ENCODE measurements at places on chromosomes 4 and X.

GRCh38 chr4:80071604-80072227 lies 1.3 kb downstream of the ANTXR2 start:
- DNase-seq, result no peak

- no peak for DNase-seq
Measured at GRCh38 chr4:156660465-156660864, 311.1 kb downstream of the PDGFC start.

DNA sequence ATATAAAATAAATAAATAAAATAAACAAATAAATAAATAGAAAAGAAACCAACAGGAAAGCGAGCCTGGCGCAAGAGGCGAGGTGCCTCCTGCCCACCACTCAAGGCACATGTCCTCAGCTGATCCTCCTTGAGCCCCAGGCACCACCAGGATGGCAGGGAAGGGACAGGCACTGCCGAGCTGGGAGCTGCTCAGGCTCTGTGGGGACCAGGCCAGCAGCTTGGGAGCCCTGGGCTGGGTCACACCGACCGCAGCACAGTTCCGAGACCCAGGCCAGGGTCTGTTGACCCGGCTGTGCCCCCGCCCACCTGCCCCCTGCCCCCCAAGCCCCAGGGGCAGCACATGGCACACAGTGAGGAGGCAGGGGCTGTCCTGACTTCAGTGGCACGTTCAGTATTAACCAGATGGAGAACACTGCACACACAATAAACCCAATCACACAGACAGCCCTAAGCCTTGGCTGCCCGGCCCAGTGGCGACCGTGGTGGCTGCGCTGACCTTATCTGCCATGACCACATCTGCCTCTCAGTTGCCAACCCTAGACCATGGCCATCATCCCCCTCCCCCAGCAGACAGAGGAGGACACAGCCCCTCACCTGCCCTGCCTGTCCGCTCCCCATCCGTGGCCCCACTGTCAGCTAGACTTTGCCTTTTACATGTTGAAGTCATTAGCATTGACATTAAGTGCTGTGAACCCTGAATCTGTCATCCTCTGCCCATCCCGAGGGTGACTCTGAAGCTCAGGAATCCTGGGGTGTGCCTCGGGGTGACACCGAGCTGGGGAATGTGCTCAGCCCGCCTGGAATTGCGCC lies 2.9 kb upstream of the TREX2 start:
- no peak for DNase-seq

DNA sequence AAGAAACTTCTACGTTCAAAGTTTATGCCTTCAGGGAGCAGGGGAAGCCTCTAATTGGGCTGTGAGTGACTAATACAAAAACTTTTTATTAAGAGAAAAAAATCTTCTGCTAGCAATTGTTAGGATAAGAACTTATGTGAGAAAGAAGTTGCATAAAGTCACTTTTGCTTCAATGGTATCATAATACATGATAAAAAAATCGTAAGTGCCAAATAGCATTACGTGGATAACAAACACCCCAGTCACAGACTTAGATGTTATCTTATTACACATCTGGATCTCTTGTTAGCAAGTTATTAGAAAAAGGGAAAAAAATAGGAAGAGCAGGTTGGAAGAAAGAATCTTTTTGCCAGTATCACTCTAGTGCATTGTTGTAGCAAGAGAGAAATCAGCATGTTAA lies 4.2 kb upstream of the NDST4 start:
- peak; percentile 80 for DNase-seq

DNA sequence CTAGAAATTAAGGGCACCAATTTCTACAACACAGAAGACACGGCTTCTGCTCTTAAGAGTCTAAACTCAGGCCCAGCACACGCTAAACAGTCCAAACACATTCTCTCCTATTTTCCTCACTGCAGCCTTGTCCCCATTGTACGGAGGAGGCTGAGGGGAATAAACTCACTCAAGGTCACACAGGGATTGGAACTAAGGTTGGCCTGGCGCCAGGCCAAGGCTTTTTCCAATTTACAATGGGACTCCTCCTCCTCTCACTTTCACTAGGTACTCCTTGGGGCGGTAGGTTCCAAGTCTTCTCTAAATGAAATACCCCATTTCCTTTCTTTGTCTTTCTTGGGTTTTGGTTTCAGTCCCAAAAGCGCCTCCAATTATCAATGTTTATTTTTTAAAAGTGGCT lies 48.7 kb upstream of the CRMP1 start:
- no peak for DNase-seq

- peak; percentile 88 for DNase-seq
Measured at GRCh38 chr4:121696581-121697461, at the start of gene ANXA5. Gene ANXA5, minus strand, starts transcription at chr4:121696980. Its CDS starts 391 bp downstream, at chr4:121696589.

GRCh38 chr4:2065106-2065930 lies 6.2 kb downstream of the NAT8L start:
- peak; percentile 8 for DNase-seq

DNA sequence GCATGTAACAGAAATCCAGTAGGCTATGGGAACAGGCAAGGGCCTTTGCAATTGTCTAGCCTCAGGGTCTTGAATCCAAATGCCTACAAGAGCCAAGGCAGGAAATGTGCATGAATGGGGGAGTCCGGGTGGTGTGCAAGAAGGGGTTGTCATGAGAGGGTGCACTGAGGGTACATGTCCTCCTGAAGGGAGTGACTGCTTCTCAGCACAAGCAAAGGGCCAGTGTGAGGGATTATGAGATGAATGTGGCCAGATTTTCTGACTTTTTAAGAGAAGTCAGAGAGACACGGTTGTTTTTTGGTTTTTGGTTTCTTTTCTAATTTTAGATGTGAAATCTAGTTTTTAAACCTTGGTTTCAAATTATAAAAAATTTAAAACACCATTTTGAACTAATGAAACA lies 76.5 kb upstream of the LSM6 start:
- no peak for DNase-seq

GRCh38 chr4:126341927-126342326 lies 1027.2 kb downstream of the FAT4 start:
- DNase-seq, result no peak

- no peak for DNase-seq
Measured at GRCh38 chrX:9682456-9682855, 83.2 kb downstream of the GPR143 start.
